ENCODE measurements at places on chromosomes 6 and 20.

DNA sequence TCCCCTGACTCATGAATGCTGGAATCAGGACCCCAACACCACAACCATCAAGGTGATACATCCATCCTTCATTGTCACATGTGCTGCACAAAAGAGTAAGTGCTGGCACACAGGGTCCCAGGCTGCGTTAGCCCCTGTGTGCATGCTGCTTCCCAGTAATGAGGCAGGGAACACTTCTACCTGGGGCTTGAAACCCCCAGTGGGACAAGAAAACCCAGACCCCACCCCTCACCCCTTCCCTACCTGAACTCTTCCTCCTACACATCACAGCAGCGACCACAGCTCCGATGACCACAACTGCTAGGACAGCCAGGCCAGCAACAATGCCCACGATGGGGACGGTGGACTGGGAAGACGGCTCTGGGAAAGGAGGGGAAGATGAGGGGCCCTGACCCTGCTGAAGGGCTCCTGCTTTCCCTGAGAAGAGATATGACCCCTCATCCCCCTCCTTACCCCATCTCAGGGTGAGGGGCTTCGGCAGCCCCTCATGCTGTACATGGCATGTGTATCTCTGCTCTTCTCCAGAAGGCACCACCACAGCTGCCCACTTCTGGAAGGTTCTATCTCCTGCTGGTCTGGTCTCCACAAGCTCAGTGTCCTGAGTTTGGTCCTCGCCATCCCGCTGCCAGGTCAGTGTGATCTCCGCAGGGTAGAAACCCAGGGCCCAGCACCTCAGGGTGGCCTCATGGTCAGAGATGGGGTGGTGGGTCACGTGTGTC, 2.0 kb downstream of the HLA-B start:
- DNase-seq = no peak

GRCh38 chr6:15608396-15608795, 54.4 kb downstream of the DTNBP1 start:
- no peak for DNase-seq

- DNase-seq = no peak
Observed at GRCh38 chr6:85865420-85866369, 223.0 kb upstream of the SYNCRIP start.

- DNase-seq = no peak
Observed at GRCh38 chr6:13597073-13597472, 18.1 kb upstream of the NOL7 start.

- DNase-seq = no peak
Observed at GRCh38 chr20:61772828-61773631, 292.7 kb downstream of the TAF4 start.

DNA sequence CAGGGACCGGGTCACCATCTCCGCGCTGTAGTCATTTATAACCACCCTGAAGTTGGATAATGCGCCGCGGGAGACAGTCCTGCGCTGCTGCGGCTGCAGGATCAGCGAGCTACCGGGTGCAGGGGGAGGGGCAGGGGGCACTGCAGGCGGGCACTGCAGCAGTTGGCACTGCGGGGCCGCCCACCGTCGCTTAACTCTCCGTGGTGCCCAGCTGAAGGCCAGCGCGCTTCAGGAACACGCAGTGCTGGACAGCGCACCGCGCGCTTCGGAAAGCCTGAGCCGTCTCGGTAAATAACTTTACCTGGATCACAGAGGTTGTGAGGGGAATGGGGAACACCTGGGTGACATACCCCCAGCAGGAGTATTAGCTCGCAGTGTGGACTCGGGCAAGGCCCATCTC, 12.4 kb upstream of the LRFN2 start:
- DNase-seq = no peak

DNA sequence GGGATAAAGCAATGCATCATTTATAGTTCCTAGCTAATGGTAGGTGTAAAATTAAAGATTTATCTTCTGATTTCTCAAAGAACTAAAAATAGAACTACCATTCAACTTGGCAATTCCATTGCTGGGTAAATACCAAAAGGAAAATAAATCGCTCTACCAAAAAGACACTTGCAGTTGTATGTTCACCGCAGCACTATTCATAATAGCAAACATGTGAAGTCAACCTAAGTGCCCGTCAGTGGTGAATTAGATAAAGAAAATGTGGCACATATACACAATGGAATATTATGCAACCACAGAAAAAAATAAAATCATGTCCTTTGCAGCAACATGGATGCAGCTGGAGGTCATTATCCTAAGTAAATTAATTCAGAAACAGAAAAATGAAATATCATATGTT, 279.8 kb upstream of the PRND start:
- DNase-seq = no peak

GRCh38 chr6:107179004-107179403, 63.7 kb upstream of the BEND3 start:
- DNase-seq = no peak

GRCh38 chr6:109892451-109893435, 85.4 kb upstream of the GPR6 start:
- DNase-seq = no peak

DNA sequence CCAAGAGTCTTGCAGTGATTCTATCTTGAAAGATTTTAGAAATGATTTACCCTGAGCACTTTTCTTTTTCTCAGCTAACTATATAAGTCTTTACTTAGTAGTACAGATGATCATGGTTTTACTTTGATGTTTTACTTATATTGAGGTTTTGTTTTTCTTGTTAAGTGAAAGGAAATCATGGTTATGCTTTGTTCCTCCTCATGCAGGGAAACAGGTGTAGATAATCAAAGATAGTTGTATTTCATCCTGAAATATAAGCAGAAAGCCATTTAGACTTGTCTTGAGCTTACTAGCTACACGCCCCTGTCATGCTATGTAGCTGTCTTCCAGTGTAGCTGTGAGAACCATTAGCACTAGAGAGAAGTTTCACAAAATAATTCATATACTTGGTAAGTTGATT, 113.9 kb downstream of the HIVEP1 start:
- DNase-seq = no peak

- DNase-seq = no peak
Observed at GRCh38 chr6:121771937-121772720, 336.7 kb downstream of the GJA1 start.

GRCh38 chr6:25369036-25369432, 89.9 kb downstream of the CARMIL1 start:
- no peak for DNase-seq

GRCh38 chr6:139690007-139690406, 315.6 kb upstream of the CITED2 start:
- DNase-seq = no peak

- DNase-seq = no peak
Observed at GRCh38 chr20:38735172-38735571, 10.9 kb downstream of the SLC32A1 start.

DNA sequence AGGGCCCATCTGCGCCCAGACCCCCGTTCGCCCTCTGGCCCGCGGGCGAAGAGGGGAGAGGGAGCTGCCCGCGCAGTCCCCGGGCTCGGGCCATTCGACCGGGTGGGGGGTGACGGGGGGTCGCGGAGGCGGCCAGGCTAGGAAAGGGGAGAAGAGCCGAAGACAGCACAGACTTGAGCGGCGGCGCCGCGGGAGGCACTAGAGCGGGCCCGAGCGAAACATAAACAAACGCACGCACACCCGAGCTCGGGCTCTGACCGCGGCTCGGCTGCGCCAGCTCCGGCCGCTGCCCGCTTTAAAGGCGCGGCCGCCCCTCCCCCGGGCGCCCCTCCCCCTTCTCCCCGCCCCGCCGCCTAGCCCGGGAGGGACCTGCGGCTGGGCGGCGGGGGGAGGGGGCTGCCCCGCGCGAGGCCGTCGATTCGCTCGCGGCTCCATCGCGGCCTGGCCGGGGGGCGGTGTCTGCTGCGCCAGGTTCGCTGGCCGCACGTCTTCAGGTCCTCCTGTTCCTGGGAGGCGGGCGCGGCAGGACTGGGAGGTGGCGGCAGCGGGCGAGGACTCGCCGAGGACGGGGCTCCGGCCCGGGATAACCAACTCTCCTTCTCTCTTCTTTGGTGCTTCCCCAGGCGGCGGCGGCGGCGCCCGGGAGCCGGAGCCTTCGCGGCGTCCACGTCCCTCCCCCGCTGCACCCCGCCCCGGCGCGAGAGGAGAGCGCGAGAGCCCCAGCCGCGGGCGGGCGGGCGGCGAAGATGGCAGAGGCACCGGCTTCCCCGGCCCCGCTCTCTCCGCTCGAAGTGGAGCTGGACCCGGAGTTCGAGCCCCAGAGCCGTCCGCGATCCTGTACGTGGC, at the start of gene FOXO3:
Gene FOXO3, plus strand, starts transcription at position 455 of the 846 bp plus-strand sequence. Its CDS starts 292 bp downstream, at position 747.
- peak; percentile 64 for DNase-seq

DNA sequence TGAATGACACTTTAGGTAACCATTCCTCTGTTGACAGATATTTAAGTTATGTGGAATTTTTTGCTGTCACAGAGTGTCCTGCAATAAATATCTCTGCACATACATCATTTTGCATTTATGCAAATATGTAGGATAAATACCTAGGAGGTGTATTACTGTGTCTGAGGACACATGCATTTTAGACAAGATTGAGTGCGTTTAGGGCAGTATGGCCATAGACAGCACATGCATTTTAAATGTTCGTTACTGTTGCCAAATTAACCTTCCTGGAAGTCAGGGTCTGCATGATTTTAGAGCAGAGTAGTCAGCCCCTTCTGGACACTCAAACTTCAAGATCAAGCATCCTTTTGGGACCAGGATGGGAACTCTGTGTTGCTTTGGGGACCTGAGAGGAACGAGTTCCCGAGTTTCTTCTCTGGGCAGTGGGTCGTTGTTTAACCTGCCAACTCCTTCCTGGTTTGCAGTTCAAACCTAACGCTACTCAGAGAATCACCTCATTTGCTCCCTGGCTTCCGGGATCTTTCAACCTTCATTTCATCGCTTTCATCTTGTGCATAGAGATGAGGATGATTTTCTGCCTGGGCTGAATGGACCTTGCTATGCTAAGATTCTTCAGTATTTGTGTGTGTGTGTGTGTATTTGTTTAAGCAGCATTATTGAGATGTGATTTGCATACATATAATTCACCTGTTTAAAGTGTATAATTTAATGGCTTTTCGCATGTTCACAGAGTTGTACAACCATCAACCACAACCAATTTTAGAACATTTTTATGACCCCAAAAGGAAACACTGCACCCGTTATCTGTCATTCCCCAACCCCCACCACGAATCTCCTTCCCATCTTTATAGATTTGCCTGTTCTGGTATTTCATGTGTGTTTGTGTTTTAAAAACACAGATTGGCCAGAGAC, 9.8 kb downstream of the BCAS4 start:
- DNase-seq = no peak

- DNase-seq = no peak
Observed at GRCh38 chr20:34511891-34512265, 4.3 kb upstream of the DYNLRB1 start.

DNA sequence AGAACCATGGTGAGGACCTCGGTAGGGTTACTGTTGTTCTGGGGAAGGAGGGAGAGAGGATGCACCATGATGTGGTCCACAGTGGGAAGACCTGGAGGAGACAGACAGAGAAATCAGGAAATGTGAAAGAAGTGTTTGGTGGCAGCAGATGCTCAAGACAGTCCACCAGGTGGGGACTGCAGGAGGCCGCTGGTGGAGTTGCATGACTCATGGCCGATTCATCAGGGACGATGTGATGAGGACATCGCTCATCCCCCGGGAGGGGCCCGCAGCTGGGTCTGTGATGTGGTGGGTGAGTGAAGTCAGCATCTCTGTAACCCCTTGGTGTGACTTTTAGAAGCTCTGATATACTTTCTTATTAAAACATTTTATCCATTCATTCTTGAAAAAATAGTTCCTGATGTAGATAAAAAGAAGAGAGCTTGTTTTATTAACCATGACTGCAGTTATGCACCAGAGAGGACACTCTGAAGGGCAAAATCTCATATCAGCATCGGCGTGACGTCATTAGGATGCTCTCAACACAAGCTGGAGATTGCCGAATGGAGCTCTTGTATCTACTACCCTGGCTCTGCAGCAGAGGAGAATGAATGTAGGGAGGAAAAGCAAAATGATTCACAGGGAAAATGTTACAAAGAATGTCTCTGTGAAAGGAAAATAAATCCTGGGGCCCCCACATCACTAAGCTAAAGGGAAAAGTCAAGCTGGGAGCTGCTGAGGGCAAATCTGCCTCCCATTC, 71.2 kb downstream of the RAMACL start:
- DNase-seq = peak; percentile 49

DNA sequence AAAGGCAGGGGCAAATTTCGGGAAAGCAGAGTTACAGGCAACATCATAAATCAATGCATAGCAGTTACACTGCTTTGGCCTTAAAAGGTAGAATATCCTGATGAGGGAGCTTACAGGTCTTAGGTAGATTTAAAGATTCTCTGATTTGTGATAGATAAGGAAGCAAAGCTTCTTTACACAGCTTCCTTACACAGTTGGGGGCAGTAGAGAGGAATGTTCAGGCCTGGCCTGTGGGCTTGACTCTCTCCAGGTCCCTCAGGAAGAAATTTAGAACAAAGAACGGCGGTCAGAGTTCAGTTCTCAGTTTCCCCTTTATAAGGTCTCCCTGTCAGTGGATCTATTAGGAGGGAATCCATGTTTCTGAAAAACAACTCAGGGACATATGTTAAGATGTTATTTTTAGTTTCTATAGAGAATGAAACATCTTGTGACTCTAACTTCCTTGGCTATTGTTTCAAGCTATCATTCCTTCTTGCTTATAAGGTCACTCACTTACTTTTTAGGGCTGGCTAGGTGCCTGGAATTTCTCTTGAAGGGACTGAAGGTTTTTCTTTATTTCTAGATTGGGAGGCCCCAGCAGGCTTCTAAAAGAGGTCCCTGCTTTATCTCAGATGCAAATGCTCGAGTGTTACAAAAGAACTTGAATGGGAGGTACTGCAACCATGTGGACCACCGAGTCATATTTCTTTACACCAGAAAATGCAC, 11.8 kb downstream of the HLA-B start:
- no peak for DNase-seq

GRCh38 chr6:113464536-113464935, 392.6 kb upstream of the MARCKS start:
- no peak for DNase-seq

DNA sequence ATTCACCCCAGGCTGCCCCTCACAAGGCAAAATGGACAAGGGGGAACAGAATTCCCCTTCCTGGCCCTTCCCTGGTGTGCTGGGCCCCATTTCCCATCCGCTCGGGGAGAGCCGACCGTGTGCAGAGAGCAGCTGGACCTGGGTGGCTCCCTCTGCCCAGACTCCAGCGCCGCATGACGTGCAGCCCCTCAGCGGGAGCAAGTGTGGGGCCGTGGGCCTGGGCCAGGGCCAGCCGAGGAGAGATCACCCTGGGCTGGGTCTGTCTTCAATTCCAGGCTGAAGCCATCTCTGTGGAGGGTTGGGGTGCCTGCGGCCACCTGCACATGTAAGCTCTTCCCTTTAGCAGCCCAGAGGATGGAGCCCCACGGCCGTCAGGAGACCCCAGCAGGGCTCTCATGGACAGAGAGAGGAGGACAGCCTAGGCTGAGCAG, 241.8 kb downstream of the TTLL2 start:
- no peak for DNase-seq

GRCh38 chr6:137756788-137757187, 110.3 kb upstream of the TNFAIP3 start:
- DNase-seq = no peak

- DNase-seq = no peak
Observed at GRCh38 chr6:168938546-168938945, 315.1 kb downstream of the THBS2 start.

- no peak for DNase-seq
Observed at GRCh38 chr6:152096863-152097496, 289.5 kb downstream of the ESR1 start.
